ENCODE measurements at places on chromosomes 7 and 10.

GRCh38 chr7:108448584-108449505 lies 7.4 kb downstream of the NRCAM start:
- no peak for DNase-seq

GRCh38 chr10:124543146-124543545 lies 81.5 kb downstream of the LHPP start:
- DNase-seq, result no peak

- DNase-seq, result no peak
Observed at GRCh38 chr7:53013925-53014324, 21.5 kb upstream of the POM121L12 start.

GRCh38 chr7:28064437-28064836 lies 116.2 kb downstream of the JAZF1 start:
- no peak for DNase-seq

GRCh38 chr7:82677493-82677892 lies 233.9 kb upstream of the CACNA2D1 start:
- DNase-seq, result peak; percentile 12

DNA sequence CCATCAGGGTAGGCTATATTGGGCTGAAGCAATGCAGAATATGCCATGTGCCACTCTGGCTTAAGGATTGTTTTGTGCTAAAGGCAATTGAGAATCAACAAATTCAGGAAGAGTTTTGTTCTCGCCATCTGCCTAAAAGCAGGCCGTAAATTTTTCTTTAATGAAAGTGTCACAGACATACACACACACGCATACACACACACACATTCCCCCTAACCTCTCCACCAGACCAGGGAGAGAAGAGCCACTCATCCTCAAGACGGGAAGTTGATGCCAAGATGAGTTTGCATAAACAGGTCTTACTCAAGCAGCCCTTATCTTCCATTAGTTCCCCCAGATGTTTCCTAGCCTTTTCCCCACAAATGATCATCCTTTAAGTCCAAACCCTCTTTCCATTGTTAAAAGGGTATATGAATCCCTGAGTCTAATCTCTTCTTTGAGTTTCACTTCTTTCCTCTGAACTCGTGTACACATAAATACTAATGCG lies 59.6 kb upstream of the TRIM24 start:
- no peak for DNase-seq

DNA sequence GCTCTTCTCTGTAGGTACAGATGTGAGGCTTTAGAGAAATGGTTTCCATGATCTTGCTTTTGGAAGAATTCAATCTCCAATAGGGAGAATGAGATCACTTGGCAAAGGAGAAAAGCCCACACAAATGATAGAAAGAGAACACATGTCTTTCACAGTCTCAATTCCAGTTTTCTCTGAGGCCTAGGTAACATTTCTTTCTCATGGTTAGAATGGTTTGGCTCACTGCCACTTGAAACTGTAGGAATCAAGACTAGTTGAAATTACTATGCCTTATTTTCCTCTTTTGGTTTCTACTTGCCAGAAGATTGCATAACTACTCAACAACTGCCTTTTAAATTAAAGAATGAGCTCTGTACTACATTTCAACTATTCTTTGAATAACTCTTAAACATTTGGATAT lies 276.5 kb upstream of the TEX47 start:
- peak; percentile 11 for DNase-seq

- no peak for DNase-seq
Observed at GRCh38 chr7:138898255-138898654, 82.9 kb downstream of the KIAA1549 start.

DNA sequence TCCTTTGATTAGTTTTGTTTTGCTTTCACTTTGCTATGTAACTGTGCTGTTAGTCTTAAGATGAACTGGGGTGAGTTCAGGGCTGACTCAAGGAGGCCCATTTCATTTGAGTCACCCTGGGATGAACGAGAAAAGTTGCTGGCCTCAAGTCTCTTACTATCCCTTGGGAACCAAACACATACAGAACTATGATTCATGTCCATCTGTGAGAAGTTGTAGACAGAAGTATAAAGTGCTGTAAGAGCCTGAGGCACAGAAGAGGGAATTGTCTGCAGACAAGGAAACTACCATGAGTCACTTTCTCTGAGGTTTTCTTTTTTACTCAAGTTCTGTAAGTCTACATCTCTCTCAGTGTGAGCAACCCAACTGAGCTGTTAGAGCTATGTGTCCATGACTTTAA lies 179.8 kb upstream of the CSTF2T start:
- no peak for DNase-seq

DNA sequence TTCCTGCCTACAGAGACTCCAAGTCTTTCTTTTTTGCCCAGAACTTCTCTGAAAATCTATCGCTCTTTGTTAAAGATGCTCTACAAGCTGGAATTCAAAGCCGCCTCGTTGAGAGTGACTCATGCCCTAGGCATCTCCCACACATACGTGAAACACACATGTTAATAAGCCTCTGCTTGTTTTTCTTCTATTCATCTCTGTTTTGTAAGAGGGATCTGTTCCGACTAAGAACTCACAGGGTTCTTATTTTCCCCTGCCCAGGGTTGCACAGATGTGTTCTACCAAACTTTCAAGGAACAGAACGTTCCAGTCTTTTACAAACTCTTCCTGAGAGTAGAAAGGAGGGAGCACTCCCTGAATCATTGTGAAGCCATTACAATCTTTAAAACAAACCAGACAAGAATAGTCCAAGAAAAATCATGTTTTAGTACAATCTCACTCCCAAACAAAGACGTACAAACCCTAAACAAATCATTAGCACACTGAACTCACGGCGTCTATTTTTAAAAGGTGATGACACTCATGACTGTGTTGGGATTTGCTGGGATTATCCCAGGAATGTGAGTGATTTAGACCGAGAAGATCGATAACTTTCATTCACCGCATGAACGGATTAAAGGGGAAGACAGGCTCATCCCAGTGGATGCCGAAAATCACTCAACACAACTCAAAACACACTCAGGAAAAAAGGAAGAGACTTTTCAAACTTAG lies 55.3 kb upstream of the INPP5A start:
- no peak for DNase-seq

DNA sequence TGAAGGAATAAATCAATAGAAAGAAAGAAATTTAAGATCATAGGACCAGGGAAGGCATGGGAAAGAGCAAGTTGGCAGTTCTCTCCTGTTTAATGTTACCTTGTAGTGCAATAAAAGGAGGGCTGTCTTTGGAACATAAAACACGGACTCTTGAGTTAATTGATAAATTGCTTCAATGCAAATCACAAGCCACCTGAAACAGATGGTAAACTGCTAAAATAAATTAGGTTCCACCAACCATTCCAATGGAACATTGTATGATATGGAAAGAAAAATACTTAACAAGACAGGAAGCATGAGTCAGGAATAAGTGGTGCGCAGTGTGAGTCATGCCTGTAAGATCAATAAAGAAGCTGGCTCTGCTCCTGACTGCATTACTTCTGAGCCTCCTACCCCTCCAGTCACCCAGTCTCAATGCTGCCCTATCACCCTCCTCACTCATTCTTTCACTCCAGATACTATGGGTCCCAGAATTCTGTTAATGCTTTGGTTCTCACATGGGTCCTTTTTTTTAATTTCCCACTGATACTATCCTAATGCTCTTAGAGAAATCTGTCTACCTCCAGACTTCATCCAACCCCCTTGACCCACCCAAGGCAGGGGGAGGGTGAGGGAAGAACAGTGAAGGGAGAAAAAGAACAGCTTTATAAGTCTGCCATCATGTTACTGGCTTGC lies 78.9 kb downstream of the LRRC17 start:
- no peak for DNase-seq

GRCh38 chr7:26858241-26858715 lies 6.1 kb downstream of the SKAP2 start:
- no peak for DNase-seq

DNA sequence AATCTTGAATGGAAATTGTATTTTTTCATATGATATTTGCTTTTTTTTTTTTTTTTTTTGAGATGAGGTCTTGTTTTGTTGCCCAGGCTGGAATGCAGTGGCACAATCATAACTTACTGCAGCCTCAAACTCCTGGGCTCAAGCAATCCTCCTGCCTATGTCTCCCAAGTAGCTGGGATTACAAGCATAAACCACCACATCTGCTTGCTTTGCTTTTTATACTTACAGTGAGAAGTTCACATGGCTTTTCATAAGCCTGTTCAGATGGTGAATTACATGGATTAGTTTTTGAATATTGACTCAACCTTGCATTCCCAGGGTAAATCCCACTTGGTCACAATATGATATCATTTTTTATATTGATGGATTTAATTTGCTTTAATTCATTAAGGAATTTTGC lies 22.0 kb downstream of the LRRD1 start:
- no peak for DNase-seq

DNA sequence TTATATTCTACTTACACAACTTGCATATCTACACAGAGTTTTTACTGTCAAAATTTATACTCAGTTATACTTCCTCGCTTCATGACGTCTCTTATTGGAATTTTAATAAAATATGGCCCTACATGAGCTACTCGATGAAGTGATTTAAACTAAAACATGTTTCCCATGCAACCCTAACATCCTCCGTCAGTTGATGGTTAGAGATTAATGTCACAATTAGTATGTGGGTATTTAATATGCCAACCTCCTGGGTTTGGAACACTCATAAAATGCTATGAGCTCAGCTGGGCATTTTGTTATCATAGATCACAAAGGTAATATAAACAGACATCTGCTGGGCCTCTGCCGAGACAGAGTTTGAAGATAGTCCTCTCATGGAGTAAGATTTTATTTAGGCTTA lies 66.5 kb downstream of the GNAT3 start:
- no peak for DNase-seq

DNA sequence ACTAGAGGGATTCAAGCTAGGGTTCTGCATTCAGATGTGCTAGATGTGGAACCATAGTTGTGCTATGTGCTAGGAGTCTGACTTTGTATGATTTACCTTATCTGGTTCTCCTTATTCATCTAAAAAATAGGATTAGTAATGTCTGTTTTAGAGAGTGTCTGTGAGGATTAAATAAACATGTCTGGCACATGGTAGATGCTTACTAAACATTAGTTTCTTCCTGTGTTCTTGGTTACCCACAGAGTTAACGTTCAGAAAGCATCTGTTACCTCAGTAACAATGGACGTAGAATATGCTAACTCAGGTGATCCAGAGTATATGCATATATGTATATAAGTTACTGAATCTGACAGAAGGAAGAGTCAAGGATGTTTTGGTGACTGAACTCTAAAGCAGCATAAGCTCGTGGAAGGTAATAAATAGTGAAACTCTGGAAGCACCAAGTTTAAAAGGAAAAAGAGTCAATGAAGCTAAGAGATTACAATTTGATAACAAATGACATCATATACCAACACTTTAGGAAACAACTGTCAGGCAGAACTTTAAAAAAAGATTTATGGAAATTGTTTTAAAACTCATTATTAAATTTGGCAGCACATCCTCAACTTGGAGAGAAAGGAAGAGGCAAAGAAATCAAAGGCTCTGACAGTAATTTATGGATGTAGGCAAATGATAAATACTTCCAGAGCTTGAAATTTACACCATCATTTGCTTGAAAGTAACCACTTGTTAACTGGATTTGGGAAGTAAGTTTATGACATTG lies 127.0 kb downstream of the CCNY start:
- no peak for DNase-seq

- DNase-seq, result no peak
Observed at GRCh38 chr7:19248115-19248514, 102.9 kb upstream of the FERD3L start.

DNA sequence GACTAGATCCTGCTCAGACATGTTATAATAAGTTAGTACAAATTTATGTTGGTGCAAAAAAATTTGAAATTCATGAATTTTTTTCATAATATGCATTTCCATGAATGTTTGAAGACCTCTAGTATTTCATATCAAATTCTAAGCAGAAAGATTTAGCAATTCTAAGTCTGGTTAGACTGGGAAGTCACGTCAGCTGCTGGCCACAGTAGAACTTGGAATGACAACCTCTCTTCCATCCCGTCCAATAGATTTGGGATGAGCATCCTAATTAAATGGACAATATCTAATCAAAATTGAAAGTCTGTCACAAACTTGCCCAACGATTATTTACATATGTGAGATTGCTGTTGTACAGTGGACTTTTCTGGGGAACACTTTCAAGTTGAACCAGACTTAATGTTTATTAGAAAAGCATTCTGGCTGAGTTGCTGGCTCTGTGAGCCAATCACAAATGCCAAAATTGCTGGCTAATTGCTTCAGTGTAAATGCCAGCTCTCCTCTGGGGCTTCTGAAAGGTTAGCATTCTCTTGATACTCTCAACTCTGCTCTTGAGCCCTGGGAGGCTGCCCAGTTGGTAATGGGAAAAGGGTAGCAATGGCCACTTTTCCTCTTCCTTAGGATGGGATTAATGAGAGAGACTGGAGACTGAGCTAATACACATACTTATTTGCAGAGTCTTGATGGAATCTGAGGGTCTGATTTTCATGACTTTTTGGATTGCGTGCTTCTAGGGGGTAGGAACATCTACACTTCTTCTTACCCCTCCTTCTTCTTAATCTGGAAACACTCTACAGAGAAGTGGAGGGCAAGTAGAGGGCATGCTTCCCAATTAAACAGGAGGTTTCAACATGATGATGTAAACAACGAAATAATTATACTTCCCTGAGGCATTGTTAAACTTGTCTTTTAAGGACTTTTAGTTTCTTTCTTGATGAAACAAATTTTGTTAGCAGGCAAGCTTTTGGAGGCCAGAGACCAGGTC lies 253.5 kb downstream of the BAMBI start:
- DNase-seq, result no peak

DNA sequence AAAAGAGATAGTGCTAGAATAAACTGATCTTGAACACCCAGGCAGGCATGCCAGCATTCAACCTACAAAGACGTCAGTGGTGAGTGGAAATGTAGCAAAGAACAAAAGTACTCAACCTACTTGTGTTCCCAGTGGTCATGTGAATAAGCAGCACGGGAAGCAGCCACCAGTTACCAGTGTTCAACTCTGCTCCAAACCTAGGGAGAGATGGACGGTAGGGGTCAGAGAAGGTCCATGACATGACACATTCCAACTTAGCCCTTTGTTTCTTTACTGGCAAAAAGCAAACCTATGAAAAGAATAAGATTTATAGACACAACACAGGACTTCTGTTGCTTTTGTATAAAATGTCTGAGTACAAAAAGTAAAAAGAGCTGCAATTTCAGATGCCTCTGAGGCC lies 511.4 kb downstream of the XPNPEP1 start:
- no peak for DNase-seq

- DNase-seq, result no peak
Observed at GRCh38 chr7:11457419-11457818, 374.6 kb downstream of the THSD7A start.
